ENCODE measurements at places on chromosomes 7 and 10.

DNA sequence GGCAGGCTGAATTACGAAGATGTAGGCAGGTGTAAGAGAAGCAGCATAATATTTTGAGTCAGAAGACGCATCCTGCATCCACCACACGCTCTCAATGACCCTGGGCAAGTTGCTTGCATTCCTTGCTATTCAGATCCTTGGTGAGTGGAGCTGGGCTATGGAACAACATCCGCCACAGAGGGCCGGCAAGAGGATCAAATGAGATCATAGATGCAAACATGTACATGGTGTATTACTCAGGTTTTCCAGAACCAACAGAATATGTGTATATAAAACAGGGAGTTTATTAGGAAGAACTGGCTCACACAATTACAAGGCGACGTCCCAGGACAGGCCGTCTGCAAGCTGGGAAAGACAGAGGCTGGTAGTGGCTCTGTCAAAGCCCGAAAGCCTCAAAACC lies 51.5 kb downstream of the ADAM12 start:
- H3K27ac ChIP-seq = no peak overlapping the region
- DNase-seq = no peak
- H3K36me3 ChIP-seq = no peaks in the 10 kb centered on the region
- H3K4me1 ChIP-seq = peaks cover 3% of the 10 kb centered on the region

GRCh38 chr10:129754211-129755050 lies 209.6 kb downstream of the EBF3 start:
- no peak overlapping the region for H3K4me3 ChIP-seq
- DNase-seq = no peak
- H3K4me1 ChIP-seq = no peaks in the 10 kb centered on the region
- H3K36me3 ChIP-seq = no peaks in the 10 kb centered on the region
- H3K27ac ChIP-seq = no peak overlapping the region

DNA sequence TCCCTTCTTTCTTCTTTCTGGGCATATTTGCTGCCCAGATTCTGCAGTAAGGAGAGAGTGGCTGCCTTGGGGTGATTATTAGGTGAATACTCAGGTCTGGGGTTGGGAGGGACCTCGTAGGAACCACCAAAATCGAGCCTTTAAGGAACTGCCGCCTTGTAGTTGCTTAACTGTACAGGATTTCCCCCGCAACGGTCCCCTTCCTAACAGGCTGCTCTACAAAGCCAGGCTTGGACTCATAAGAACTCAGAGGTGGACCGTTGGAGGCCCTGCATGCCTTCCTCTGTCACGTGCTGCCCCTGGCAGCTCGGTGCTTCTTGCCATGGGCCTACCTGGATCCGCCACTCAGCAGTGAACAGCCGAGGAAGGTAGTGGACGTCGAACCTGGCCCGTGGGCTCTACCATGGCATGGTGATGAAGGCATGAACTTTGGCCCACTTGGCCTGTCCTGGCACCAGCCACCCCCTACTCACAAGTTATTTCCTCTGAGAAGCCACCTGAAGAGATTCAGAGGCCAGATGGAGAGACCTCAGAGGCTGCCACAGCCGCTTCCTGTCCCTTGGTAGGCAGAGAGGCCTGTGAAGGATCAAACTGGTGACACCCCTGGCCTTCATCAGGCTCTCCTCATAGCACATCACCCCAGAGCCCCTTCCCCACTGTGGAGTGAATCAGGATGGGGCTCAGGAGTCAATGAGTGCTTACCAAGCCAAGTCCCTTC lies 54.6 kb downstream of the NOD1 start:
- H3K27ac ChIP-seq = no peak overlapping the region
- no peak overlapping the region for H3K4me3 ChIP-seq
- peaks cover 10% of the 10 kb centered on the region for H3K36me3 ChIP-seq
- no peaks in the 10 kb centered on the region for H3K4me1 ChIP-seq

DNA sequence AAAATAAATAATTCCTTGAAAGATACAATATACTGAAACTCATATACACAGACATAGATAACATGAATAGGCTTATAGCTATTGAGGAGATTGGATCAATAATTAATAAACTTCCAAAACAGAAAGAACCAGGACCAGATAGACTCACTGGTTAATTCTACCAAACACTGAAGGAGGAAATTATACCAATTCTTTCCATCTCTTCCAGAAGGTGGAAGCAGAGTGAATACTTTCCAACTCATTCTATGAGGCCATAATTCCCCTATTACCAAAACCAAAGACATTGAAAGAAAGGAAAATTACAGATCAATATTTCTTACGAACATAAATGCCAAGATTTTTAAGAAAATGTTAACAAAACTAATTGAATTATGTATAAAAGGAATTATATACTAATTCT lies 624.8 kb upstream of the LRRTM3 start:
- H3K4me3 ChIP-seq = no peak overlapping the region
- H3K4me1 ChIP-seq = peaks cover 7% of the 10 kb centered on the region
- no peak overlapping the region for H3K27ac ChIP-seq
- no peaks in the 10 kb centered on the region for H3K27me3 ChIP-seq
- H3K36me3 ChIP-seq = no peaks in the 10 kb centered on the region

- no peak overlapping the region for H3K4me3 ChIP-seq
- no peak for DNase-seq
- no peaks in the 10 kb centered on the region for H3K27me3 ChIP-seq
- H3K4me1 ChIP-seq = no peaks in the 10 kb centered on the region
- no peaks in the 10 kb centered on the region for H3K36me3 ChIP-seq
These were observed 26.8 kb upstream of the VKORC1L1 start for GRCh38 chr7:65846008-65846570.

GRCh38 chr7:101560856-101561255 lies 68.2 kb downstream of the MYL10 start:
- H3K27ac ChIP-seq = no peak overlapping the region
- no peaks in the 10 kb centered on the region for H3K36me3 ChIP-seq
- no peaks in the 10 kb centered on the region for H3K27me3 ChIP-seq
- no peak for DNase-seq
- H3K4me3 ChIP-seq = no peak overlapping the region
- H3K4me1 ChIP-seq = no peaks in the 10 kb centered on the region

- DNase-seq = peak; percentile 97
- peaks cover 22% of the 10 kb centered on the region for H3K4me1 ChIP-seq
- H3K27me3 ChIP-seq = no peaks in the 10 kb centered on the region
- no peaks in the 10 kb centered on the region for H3K36me3 ChIP-seq
- H3K27ac ChIP-seq = no peak overlapping the region
These were observed 93.6 kb upstream of the COL1A2 start for GRCh38 chr7:94301024-94301586.

- no peaks in the 10 kb centered on the region for H3K36me3 ChIP-seq
- no peak for DNase-seq
- H3K4me3 ChIP-seq = no peak overlapping the region
- H3K27me3 ChIP-seq = no peaks in the 10 kb centered on the region
- no peak overlapping the region for H3K27ac ChIP-seq
- no peaks in the 10 kb centered on the region for H3K4me1 ChIP-seq
These were observed 57.4 kb downstream of the LAMB4 start for GRCh38 chr7:108072739-108073138.

GRCh38 chr7:95899919-95900513 lies 127.7 kb downstream of the DYNC1I1 start:
- H3K4me1 ChIP-seq = no peaks in the 10 kb centered on the region
- no peaks in the 10 kb centered on the region for H3K27me3 ChIP-seq
- H3K4me3 ChIP-seq = no peak overlapping the region
- DNase-seq = peak; percentile 6

- no peaks in the 10 kb centered on the region for H3K36me3 ChIP-seq
- no peak for DNase-seq
- no peaks in the 10 kb centered on the region for H3K27me3 ChIP-seq
- H3K4me3 ChIP-seq = no peak overlapping the region
- no peak overlapping the region for H3K27ac ChIP-seq
- no peaks in the 10 kb centered on the region for H3K4me1 ChIP-seq
These were observed 802.2 kb upstream of the POM121L12 start for GRCh38 chr7:52233248-52233647.

GRCh38 chr10:132971448-132972148 lies 29.2 kb upstream of the CFAP46 start:
- H3K4me3 ChIP-seq = no peak overlapping the region
- H3K27me3 ChIP-seq = no peaks in the 10 kb centered on the region
- H3K36me3 ChIP-seq = no peaks in the 10 kb centered on the region
- no peak overlapping the region for H3K27ac ChIP-seq
- H3K4me1 ChIP-seq = peaks cover 2% of the 10 kb centered on the region

GRCh38 chr7:142371586-142372377 lies 113.9 kb upstream of the PRSS58 start:
- H3K4me1 ChIP-seq = no peaks in the 10 kb centered on the region
- no peak overlapping the region for H3K27ac ChIP-seq
- no peak for DNase-seq
- H3K27me3 ChIP-seq = no peaks in the 10 kb centered on the region

- no peaks in the 10 kb centered on the region for H3K27me3 ChIP-seq
- no peak overlapping the region for H3K4me3 ChIP-seq
- H3K36me3 ChIP-seq = no peaks in the 10 kb centered on the region
- no peak overlapping the region for H3K27ac ChIP-seq
- peak; percentile 18 for DNase-seq
- H3K4me1 ChIP-seq = peaks cover 14% of the 10 kb centered on the region
These were observed 119.4 kb upstream of the STK17A start for GRCh38 chr7:43463401-43463980.
